ENCODE measurements at places on chromosomes 6 and 20.
A peak's percentile ranks its signal among the peaks of the same experiment; 100 is the strongest.

DNA sequence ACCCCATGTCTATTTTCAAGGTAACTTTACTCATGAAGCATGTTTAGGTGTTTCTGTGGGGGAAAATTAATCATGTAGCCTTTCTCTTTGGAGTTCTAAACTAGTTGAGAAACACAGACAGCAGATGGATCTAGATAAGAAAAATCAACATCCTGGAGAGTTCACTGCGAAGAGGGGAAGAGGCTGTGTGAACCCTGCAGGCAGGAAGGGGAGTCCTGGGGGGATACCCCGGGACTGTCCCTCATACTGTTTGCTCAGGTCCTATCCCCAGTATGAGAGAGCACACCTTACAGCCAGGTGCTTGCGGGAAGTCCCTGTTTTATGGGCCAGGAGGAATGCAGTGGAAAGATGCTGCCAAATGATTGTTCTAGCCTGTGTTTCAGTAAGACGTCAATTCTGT, 32.7 kb downstream of the CHMP4B start:
- no peak for DNase-seq

- no peak for DNase-seq
Observed at GRCh38 chr6:116405652-116406356, 35.1 kb downstream of the DSE start.

DNA sequence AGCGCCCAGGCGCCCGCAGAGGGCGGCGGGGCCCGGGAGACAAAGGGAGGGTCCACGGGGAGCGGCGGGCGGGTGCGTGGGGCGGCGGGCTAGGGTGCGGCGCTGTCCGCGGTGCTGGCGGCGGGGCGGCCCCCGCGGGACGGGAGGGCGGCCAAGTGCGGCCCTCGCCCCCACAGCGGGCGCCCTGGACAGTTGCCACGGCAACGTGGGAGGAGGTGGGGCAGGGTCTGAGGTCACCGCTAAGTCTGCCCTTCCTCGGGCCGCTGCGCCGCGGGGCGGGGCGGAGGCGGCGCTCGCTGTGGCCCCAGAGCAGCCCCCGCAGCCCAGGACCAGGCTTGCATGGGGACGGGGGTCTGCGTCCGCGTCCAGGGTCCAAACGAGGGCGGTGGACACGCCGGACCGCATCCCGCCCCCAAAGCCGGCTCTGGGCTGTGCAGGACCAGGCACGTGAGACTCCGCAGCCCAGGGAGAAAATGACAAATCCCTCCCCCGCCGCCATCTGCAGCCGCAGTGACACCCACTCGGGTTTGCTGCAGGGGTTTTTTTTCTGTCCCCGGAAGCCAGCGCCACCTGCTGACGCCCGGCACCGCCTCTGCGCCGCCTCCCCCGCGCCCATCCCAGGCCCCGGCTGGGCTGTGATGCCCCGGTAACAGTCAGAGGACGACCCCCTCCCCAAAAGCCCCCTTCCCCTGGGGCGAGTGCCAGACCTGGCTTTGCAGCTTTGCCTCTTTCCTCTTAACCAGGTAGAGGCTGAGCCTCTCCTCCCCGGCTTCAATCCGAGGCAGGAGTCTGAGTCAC, 36.8 kb downstream of the YTHDF1 start:
- DNase-seq = peak; percentile 29

DNA sequence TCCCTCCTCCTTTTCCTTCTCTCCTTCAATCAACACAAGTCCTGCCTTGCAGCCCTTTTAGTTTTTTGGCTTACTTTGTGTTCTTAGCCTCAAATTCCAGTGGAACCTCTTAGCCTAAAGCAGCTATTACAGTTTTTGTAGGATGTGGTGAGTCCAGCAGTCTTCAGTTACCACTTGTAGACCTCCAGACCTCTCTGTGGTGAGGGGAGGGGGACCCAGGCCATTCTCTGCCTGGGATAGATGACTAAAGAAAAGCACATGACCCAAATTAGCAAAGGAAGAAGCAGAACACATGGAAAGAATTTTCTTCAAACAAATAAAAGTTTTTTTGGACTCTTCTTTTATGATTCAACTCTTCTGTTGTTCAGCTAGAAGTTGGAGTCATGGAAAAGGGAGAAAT, 246.5 kb downstream of the HAO1 start:
- DNase-seq = no peak

GRCh38 chr6:6312901-6313441, 7.5 kb downstream of the F13A1 start:
- no peak for DNase-seq
